T-helper 17 cell (primary cell): ENCODE measurements at places on chromosomes 4 and X.

DNA sequence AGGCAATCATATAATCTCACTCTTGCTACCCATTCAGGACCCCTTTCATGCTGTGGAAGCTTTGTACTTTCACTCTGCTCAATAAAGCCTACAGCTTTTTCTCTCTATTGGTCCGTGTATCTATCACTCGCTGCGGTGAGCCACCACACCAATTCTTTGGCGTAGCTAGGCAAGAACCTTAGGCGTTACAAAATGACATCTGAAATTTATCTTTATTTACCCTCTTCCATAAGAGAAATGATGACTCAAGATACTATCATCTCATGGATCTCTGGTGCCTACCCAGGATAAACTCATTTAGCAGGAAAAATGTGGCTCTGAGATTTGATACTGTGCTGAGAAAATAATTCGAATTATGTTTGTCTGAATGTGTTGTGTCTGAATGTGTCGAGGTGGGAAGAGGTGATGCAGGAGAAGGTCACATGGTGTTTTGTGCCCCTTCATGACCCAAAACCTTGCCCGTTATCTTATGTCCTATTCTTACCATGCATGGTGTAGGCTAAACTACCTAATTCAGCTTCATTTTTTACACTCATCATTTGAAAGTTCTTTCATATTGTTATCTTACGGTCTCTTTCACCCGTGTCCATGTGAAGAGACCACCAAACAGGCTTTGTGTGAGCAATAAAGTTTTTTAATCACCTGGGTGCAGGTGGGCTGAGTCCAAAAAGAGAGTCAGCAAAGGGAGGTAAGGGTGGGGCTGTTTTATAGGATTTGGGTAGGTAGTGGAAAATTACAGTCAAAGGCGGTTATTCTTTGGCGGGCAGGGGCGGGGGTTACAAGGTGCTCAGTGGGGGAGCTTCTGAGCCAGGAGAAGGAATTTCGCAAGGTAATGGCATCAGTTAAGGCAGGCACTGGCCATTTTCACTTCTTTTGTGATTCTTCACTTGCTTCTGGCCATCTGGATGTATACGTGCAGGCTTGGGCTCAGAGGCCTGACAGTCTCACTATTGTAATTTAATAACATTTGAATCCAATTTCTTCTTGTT lies 41.6 kb upstream of the GIMD1 start:
- no peak for DNase-seq

GRCh38 chr4:60805500-60806313 lies 394.4 kb upstream of the ADGRL3 start:
- no peak for DNase-seq

DNA sequence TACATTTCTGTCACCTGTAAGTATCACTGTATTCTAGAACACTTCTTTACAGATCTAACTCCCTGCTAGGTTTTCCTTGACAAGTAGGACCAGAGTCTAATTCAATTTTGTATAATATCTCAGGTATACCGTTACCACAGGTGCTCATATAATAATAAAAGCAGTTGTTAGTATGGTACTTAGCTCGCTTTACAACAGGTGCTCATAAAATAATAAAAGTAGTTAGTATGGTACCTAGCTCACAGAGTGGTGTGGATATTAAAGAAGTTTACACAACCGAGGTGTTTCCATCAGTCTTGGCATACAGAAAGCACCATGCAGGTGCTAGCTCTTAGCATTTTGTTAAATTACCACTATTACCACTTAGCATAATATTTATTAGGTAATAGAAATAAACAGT lies 32.9 kb upstream of the FGFBP2 start:
- no peak for DNase-seq

- DNase-seq: no peak
These were observed 39.1 kb downstream of the ADGRL3 start for GRCh38 chr4:61239250-61239649.

GRCh38 chrX:109487640-109488039 lies 5.8 kb upstream of the GUCY2F start:
- DNase-seq: no peak

GRCh38 chr4:6918338-6918737 lies 8.7 kb downstream of the TBC1D14 start:
- no peak for DNase-seq

DNA sequence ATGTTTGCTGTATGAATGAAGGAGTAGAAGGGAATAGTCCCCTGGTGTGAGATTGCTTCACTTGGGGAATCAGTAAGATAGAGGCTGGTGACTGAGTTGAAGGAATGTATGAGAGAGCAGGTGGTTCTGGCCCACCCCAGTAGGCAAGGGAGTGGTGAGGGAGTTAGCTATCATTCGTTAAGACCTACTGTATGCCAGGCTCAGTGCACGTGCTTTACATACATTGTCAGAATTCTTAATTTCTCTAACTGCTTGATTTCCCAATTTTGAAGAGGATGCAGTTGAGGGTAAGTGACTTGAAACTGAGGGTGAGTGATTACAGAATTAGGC lies 700 bp downstream of the VMA21 start:
- no peak for DNase-seq

GRCh38 chr4:88003261-88003660 lies 4.2 kb upstream of the PKD2 start:
- DNase-seq: no peak

DNA sequence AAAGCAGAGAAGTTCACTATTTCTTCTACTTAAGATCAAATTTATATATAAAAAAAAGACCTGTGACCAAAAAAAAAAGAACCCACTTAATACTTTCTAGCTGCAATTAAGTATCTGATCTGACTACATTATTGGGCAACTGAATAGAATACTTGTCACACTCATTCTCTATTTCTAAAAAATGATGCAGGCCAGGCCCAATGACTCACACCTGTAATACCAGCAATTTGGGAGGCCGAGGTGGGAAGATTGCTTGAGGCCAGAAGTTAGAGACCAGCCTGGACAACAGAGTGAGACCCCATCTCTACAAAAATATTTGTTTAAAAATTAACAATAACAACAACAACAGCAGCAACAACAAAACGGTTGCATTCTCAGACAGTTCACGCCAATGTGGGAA lies 108.8 kb upstream of the BMP2K start:
- no peak for DNase-seq

DNA sequence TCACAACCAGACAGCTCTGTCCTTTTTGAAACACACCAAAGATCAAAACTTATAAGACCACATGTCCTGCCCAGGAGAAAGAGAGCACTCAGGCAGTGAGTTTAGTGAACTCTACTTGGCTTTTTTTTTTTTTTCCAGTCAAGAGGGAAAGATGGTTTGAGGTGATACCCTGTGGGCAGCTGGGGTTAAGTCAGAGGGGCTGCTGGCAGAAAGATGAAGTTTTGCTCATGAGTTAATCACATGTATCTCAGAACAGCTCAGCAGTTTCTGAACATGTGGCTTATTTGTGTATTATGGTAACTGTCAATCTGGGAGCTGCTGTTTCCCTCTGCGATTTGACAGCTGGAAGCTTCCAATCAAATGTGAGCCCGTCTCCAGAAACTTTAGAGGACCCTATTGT lies 56.4 kb upstream of the MAP3K15 start:
- DNase-seq: no peak

- DNase-seq: no peak
These were observed 172.7 kb downstream of the GPAT3 start for GRCh38 chr4:83708500-83709175.

- DNase-seq: no peak
These were observed 71.7 kb upstream of the IL13RA1 start for GRCh38 chrX:118655561-118656246.
